ENCODE measurements at places on chromosomes 6 and 20.

- no peak for DNase-seq
These were observed 455.0 kb downstream of the RFPL4B start for GRCh38 chr6:112802144-112802543.

- no peak for DNase-seq
These were observed 31.3 kb downstream of the MOCS1 start for GRCh38 chr6:39902786-39903465.

- no peak for DNase-seq
These were observed 54.8 kb downstream of the PHACTR2 start for GRCh38 chr6:143732536-143732935.

- no peak for DNase-seq
These were observed 30.5 kb upstream of the XRN2 start for GRCh38 chr20:21272679-21273078.

DNA sequence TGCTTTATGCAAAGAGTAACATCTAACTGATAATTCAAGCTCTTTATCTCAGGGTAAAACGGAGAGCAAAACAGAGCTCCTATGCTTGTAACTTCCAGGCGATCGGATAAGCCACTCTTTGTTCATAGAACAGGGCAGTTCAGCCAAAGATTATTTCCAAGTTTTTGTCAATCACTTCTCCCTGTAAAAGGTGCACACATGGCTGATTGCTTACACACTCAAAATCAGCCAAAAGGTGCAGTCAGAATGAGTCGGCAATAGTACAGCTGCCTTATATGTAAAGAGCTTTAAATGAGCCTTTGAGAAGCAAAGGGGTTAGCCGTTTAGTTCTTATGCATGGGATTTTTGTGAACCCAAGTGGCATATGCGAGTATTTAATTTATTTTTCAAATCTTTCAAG is 449.6 kb upstream of the POU3F2 start:
- no peak for DNase-seq

DNA sequence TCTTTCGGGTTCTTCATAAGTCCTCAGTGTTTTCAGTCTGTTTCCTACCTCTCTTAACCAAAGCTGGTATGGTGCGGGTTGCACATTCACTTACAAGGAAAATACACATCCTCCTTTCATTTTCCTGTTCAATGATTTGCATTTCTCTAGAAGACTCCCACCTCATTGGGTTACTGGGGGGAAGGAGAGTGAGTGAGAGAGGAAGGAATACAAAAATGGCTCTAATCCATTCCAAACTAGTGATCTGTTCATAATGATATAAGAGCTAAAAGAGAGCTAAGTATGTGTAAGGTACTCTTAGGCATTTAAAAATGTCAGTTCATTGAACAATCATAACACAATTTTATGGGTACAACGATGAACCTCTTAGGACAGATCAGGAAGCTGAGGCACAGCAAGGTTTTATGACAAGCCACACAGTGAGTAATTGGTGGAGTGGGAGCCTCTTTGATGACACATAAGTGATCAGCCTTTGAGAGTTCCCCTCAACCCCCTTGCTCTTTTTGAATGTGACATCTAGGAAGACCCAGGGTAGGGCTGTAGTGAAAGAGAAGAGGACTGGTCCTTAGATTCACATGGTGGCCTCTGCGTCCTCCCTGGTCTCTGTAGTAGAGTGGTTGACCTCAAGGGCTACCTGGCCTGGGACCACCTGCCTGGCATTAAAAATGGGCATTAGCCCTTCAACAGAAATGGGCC is 328.4 kb upstream of the SOX4 start:
- no peak for DNase-seq

GRCh38 chr6:155635416-155635815 is 179.8 kb upstream of the NOX3 start:
- DNase-seq = no peak

DNA sequence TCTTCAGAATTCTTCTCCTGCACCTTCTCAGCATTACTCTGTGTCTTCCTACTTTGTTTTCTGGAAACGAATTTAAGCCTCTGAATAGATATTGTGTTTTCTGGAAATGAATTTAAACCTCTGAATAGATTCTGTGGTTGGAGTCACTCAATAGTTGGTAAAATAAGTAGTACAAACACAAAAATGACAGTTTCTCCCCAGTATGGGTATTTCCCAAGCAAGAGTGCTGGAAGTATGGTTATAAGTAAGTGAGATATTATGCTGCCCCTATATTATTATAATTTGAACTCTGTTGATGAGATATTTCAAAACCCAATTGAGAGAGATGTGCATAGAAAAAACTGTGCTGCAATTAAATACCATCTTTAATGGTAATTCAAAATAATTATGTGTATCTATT is 94.9 kb downstream of the TINAG start:
- DNase-seq = no peak

DNA sequence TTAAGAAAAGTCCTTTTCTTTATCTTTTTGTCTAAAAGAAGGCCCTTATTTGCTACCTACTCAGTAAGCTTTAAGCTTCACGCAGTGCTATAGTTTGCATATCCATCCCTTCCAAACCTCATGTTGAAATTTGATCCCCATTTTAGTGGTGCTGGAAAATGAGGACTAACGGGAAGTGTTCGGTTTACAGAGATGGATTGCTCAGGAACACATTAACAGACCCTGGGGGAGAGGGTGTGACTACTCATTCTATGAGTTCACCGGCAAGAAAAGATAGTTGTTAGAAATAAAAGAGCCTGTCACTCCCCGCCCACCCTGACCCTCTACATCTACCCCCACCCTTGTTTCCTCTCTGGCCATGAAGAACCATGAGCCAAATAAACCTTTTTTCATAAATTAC is 546.2 kb downstream of the MEI4 start:
- no peak for DNase-seq

Data from stimulated activated CD4-positive, alpha-beta T cell treated with anti-CD3 and anti-CD28 coated beads, Interleukin-4, amount 100 ng/mL, for 48 hours (primary cell).